ENCODE measurements at places on chromosomes 11 and 22. TPM values are rescaled to one million over a fixed set of nuclear protein-coding genes. Genes with fewer than 3 reads are reported as not detected.

DNA sequence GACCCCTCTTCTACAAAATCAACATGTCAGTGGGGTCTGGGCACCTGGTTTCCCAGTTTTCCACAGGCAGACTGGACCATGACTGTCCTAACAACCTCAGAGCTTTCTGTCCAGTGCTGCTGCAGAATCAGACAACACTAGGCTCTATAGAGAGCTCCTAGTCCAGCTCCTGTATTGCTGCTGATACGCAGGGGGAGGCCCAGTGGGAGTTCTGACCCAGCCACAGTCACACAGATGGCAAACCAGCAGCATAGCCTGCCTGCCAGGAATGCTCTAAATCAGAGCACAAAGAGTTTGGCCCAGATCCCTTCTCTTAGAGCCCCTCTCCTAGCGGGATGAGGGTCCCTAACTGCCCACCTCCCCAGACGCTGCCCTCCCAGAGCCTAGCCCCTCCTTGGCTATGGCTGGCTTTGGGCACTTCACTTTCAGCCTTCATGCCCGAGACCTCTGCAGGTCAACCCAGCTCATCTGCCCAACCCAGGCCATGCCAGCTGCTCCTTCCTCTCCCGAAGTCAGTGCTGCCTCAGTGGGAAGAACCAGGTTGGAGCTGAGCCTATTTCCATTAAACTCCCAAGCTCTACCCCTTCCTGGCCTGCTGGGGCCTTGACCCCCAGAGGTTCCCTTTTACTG, 15.8 kb upstream of the SLCO2B1 start:
- DNase-seq, result no peak

- no peak for DNase-seq
Observed at GRCh38 chr11:78270971-78271370, 82.3 kb downstream of the USP35 start.

DNA sequence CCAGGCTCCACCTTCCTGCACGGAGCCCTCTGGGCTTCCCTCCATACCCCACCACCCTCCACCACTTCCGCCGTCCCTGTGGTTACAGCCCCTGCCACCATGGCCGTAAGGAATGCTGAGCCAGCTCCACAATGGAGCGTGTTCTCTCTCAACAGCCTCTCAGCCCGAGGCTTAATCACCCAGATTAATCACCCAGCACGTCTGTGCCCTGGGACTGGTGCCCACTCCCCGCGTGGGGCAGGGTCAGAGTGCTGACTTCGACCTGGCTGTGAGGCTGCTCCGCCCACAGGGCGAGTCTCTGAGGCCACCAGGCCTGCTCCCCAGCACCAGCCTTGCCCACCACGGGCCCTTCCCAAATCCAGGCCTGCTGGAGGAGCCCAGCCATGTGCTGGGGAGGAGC, 4.0 kb upstream of the TH start:
- no peak for DNase-seq

- no peak for DNase-seq
Observed at GRCh38 chr11:216081-216974, 8.8 kb downstream of the RIC8A start.

GRCh38 chr11:66956689-66957290, 1.4 kb downstream of the PC start:
- DNase-seq, result peak; percentile 23

DNA sequence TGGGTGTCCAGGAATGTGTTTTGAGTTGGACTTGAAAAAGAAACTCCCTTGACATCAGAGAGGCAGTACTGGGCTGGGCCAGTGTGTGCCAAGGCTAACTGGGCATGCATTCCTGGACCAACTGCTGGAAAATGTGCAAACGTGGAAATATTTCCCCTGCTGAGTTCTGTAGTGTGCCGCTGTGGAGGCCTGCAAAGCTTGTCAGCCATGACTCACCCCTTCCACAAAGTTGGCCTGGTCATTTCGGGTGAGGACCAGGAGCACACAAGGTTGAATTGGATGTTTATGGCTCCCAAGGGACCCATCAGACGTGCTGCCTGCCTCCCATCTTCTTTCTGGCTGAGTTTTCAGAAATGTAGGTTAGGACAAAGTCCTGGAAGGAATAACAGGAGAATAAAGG, 513.1 kb downstream of the MIAT start:
- no peak for DNase-seq

DNA sequence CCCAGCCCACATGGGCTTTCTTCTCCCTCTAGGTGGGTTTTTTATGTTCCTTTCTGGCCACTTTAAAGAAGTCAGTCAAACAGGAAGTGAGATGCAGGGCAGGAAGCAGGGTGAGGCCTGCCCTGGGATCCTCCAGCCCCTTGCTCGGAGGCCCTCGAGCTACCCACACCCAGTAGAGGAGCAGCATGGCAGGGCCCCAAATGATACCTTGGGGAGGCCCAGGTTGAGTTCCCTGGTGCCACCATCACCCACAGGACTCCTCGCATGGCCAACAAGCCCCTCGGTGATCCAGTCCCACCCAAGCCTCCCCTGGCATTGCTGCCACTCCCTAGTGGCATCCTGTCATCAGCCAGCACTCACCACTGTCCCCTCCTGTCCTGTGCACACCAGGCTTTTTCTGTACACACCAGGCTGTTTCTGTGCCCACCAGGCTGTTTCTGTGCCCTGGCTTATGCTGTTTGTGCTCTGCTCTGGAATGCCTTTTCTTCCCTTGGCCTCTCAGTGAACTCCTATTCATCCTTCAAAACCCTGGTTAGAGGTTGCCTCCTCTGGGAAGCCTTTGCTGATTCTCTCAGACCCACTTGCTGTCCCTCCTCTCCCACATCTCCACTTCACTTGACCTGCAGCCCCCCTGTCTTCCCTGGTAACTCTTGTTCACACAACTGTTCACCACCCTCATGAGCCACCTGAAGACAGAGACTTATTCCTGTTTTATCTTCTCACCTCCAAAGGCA, 3.1 kb upstream of the PTGDR2 start:
- no peak for DNase-seq

- DNase-seq, result no peak
Observed at GRCh38 chr22:50119768-50120251, 30.0 kb downstream of the MOV10L1 start.

DNA sequence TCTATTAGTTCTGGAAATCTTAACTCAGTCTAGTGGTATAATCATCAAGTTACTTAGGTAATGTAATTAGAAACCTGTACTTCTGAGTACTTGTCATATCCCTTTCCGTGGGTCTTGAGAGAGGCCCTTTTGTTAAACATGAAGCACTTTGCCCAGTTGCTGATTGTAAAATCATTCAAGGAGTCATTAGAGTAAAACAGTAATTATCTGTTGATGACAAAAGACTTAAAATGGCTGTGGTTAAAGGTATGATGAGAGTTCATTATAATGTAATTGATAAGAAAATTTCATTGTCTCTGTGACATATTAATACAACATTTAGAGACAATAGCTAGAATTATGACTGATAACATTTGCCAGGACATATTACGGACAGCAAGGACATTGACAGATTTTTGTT, 34.3 kb downstream of the PRR5L start:
- no peak for DNase-seq

DNA sequence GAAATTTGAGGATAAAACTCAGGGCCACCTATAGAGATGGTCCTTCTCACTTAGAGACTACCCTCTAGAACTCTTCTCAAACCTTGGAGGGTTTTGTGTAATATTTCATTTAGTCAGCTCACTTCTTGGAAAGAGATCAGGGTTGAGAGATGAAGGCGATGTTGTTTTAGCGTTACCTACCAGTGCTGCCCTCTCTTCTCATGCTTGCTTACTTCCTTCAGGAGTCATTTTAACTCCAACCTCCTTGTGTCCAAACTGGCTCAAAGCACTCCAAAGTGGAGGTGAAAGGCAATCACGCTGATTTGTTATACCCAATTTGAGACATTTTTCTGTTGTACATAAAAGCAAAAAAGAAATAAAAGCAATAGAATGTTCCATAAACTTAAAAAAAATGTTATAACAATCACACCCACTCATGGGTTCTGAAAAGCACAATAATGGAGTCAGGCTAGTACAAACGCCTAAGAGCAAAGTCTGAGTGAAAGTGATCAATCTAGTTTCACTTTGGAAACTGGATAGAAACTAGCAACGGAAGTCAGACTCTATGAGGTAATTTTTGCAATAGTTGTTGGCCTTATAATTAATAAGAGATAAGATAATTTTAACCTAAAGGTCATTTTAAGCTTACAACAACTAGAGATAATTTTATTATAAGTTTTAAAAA, 117.1 kb downstream of the MRTFA start:
- no peak for DNase-seq

DNA sequence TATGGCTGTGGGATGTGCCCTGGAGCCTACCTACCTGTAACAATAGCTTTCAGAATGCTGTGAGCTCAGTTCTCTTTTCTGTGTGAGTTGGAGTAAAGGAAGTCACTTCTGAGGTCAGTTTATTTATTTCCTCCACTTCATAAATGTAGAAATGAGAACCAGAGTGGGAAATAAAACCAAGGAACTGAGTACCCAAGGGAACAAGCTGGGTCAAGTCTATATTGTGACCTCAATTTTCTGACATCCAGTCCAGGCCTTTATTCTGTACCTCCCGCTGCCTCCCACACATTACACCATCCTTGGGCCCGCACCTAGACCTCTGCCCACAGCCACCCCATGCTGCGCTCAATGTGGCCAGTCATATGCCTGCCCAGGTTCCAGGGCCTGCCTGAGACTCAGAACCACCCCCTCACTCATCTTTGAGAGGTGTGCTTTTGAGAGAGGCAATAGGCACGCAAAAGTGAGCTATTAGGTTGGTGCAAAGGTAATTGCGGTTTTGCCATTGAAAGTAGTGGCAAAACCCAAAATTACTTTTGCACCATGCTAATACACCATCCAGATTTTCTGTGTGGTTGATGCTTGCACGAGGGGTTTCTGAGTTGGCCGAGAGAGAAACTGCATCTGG, 9.8 kb downstream of the MS4A6E start:
- no peak for DNase-seq

GRCh38 chr11:12411806-12412727, 34.7 kb downstream of the PARVA start:
- peak; percentile 50 for DNase-seq

DNA sequence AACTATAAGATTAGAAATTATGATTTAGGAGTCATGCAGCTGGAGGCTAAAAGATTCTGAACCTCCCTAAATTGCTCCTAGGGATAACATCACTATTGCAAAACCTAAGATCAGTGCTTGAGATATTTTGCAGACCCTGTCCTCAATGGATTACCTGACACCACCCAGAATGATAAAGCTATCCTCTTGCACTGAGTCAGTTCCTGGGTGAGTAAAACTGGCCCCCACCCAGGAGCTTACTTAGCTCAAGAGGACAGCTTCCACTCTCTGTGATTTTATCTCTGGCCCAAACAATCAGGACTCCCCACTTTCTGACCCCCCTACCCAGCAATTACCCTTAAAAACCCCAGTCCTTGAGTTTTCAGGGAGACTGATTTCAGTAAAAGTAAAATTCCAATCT, 2074.4 kb upstream of the RAG2 start:
- DNase-seq, result no peak

DNA sequence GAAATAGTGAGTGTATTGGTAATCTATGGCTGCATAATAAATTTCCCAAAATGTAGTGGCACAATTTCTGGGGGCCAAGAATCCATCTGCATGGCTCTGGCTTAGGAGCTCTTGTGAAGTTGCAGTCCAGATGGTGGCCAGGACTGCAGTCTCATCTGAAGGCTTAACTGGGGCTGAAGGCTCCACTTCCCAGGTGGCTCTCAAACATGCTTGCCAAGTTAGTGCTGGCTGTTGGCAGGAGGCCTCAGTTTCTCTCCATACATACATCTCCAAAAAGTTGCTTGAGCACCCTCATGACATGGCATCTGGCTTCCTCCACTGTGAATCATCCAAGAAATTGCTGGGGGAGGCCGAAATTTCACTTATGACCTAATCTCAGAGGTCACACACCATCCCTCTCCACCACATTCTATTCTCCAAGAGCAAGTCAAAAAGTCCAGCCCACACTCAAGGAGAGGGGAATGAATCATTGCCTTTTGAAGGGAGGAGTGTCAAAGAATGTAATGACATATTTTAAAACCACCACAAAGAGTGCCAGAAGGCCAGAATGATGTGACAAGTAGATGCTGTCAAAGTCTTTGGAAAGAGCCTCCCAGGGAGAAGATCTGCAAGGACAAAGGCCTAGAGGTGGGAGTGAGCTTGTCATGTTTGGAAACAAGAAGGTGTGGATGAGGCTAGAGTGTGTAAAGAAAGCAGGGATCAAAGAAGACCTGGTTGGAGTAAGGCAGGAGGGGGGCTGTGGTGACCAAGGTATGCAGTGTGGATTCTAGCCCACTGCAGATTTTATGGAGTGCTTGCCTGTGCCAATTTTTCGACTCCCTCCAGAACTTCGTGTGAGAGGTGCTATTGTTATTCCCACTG, 566.2 kb downstream of the MIAT start:
- no peak for DNase-seq

GRCh38 chr11:44950031-44950624, 555 bp downstream of the TP53I11 start:
- peak; percentile 43 for DNase-seq

GRCh38 chr11:72471005-72471898, 36.9 kb upstream of the CLPB start:
- DNase-seq, result peak; percentile 70

DNA sequence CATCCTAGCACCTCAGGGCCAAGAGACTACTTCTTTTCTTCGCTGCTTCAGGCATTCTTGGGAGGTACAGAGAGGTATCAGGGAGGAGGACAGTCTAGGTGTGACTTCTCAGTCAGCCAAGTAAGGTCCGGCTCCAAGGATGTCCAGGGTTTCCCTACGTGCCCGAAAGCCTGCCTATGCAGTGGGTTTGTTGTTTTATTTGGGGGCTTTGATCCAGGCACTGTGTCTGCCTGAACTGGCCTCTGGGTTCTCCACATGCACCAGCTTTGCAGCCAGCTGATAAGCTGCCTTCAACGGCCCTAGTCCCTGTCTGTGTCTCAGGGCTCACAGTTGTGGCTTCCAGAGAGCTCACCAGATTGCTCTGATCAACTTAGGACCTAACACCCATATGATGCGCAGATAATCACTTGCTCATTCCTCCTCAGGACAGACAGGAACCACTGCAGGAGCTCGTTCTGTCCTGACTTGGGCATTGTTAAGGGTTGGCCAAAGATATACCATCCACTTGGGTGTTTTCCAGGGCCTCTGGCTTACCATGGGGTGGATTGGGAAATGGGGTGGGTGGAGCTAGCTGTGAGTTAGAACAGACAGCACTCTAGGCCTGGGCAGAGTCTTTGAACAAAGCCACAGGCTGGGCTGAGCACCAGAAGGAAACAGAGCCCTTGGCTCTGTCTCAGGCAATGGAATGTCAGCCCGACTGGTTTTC, 45.5 kb upstream of the CRYBB3 start:
- no peak for DNase-seq

Gene OR6T1
- not detected for total RNA-seq

Gene RELA
- 74.9 TPM for total RNA-seq

Gene C11orf42
- total RNA-seq, result not detected

Gene PIK3C2A
- total RNA-seq, result 21.7 TPM

Gene LMO2
- not detected for total RNA-seq

Gene MS4A6E
- not detected for total RNA-seq

Gene RHOD
- 0.57 TPM for total RNA-seq

Gene ARL2
- total RNA-seq, result 109 TPM

Gene PTPRCAP
- 93.5 TPM for total RNA-seq

Measured in activated CD4-positive, alpha-beta memory T cell treated with anti-CD3 and anti-CD28 coated beads for 36 hours (primary cell).